ENCODE measurements at places on chromosomes 7 and 10.
A peak's percentile ranks its signal among the peaks of the same experiment; 100 is the strongest.

- no peak for DNase-seq
These were observed 53.1 kb downstream of the CUX1 start for GRCh38 chr7:101870361-101871062.

GRCh38 chr10:78714225-78714624 is 354.5 kb upstream of the ZMIZ1 start:
- DNase-seq: no peak

DNA sequence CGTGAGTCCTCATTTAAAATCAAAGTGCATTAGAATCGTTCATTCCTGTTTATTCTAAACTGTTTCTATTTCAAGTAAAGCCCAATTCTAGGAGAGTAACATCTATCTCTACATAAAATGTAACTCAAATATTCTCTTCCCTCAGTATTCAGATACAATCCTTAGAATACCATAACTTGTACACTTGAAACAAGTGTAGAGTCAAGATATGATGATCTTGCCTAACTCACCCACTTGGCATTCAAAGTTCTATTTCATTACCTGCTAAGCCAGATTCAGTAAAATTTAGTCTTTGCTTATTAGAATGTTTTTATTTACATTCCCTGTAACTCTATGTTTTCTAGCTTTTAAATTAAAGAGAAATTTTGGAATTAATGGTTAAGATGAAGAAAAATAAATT is 31.6 kb downstream of the PRPS1L1 start:
- no peak for DNase-seq

- DNase-seq: peak; percentile 19
These were observed 11.2 kb downstream of the AVL9 start for GRCh38 chr7:32506266-32507054.

DNA sequence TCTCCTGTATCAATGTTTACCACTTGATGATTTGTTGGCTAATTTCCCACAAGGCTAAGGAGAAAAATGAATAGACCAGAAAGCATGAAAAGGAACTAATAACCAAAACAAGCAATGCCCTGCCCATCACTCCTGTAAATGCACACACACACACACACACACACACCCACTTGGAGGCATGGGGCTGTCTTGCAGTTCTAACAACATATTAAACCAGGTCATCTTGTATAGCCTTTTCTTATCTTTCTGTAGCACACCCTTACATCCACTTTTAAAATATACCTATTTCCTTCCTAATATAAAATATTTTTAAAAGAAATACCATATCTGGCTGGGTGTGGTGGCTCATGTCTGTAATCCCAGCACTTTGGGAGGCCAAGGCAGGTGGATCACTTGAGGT is 105.3 kb downstream of the CTTNBP2 start:
- DNase-seq: no peak

DNA sequence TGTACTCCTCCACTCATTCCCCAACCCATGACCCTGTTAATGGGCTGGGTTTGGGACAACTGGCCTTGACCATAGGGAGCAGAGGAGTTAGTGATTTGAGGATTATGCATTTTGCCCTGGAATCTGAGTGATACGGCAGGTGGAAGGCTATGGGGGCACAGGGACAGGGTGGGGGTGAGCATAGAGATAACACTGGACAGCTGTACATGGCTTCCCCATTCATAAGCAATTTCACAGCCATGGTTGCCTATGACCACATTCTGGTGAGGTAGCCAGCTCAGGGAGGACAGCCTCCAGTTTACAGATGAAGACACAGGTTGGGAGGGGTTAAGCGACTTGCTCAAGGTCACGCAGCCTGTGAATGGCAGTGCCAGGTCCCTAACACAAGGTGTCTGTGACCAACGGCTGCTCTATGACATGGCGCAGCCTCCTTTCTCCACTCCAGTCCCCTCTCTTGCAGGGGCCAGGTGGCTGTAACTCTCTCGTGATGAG is 319.5 kb downstream of the PLXNA4 start:
- DNase-seq: no peak

- no peak for DNase-seq
These were observed 14.3 kb downstream of the TSPAN15 start for GRCh38 chr10:69465457-69466157.
